CD4-positive, alpha-beta T cell (primary cell): ENCODE measurements at places on chromosomes 12 and 14.

DNA sequence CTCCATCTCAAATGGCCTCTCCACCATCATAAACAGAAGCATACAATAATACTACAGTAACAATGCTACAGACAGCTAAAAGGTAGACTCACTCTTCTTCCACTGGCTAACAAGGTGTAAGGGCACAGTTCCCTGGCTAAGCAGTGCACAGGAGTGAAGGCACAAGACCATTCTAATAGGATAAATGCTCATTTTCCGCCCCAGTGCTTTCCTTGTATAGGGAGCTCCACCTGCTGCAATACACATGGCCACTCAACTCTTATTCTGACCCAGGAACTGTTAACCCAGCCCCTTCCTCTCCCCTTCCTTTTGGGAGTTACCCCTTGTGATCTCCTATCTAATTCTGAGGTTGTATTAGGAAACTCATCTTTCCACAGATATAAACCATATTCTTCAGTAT lies 124.6 kb downstream of the KCNK10 start:
- no peak for DNase-seq

- DNase-seq: no peak
Observed at GRCh38 chr12:132795847-132796246, 32.8 kb downstream of the GOLGA3 start.

DNA sequence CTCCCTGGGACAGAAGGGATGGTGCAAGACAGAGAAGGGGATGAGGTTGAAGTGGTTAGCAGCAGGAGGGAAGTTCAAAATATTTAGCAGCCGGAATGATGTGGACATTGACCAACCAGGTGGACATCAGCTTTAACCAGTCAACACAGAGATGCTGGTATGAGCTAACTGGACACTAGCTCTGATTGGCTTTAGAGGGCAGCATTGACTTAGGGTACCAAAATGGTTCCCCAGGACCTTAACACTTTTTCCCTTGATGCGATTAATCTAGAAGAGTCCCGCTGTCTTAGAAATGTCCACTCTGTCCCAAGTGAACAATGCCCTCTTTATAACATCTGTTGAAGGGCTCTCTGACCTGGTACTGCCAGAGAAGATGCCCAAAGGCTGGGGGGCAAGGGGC lies 134.0 kb upstream of the GSC start:
- no peak for DNase-seq

DNA sequence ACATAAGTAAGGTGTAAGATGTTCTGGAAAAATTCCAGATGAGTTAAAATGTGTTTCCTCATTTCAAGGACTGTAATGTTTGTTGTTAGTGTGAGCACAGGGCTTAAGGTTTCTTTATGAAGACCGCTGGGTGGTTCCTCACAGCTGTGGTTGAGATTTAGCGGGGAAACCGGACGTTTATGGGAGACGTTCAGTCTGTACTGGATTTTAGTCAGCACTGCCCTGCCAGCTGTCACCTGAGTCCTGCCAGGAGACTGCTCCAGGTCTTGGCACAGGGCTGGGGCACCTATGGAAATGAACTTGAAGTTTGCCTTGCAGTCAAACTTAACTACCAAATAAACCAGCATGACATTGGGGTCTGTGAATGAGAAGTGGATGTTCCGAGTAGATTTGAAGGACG lies 555.2 kb downstream of the DIO2 start:
- DNase-seq: no peak

DNA sequence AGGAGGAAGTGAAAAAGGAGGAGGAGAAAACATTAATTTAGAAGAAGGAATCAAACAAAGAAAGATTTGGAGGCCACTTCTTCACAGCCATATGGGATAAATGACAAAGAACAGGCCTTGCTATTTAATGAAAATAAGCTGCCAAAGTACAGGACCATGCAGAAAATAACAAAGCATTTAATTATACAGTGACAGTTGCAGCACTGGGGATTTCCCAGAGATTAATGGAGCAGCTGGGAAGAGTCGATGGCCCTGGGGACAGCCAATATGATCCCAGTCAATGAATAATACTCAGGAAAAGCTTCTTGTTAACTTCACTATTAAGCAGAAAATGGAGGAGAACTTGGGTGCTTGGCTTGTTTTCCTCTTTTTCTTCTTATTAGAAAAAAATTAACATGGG lies 34.6 kb downstream of the RERG start:
- no peak for DNase-seq

DNA sequence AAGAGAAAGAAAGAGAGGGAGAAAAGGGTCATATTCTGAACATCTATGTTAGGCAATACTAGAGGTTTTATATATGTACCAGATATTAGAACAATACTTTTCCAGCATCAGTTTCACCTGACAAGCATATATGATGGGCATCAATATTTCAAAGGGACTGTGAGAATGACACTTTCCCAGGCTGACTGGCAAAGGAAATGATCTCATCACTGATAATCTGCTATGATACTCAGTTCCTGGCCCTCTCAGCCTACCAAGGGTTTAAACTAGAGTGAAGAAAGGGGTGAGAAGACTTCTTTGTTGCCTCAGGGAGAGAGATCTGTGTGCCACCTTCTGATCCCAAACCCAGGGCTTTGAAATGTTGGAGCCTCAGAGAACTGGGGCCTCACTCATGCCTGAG lies 183.5 kb downstream of the TTC8 start:
- DNase-seq: no peak

DNA sequence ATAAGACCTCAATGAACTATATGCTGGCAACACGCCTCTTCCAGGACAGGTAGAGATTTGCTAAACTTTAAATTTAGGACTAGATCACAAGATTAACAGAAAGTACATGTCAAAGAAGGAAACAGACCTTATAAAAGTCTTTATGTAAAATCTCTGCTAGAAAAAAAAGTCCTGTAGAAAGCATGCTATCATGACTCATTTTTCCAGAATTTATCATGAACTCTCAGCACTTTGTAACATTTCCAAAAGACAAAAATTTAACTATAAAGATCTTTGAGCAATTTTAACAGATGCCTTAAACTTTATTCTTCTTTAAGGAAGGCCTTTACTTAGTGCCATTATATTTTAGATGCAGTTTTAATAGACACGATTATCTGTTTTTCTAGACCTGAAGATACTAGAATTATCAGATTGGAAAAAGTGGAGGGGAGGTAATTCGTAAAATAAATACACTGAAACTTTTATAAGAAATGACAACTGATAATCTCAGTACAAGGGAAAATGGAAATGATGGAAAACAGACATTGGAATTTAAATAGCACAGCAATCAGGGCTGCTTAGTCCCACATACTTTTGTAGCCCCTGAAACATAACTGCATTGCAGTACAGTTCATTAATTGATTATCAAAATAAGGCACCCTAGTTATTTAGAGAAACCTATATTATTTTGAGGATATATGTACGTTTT lies 92.0 kb downstream of the TTLL5 start:
- no peak for DNase-seq

DNA sequence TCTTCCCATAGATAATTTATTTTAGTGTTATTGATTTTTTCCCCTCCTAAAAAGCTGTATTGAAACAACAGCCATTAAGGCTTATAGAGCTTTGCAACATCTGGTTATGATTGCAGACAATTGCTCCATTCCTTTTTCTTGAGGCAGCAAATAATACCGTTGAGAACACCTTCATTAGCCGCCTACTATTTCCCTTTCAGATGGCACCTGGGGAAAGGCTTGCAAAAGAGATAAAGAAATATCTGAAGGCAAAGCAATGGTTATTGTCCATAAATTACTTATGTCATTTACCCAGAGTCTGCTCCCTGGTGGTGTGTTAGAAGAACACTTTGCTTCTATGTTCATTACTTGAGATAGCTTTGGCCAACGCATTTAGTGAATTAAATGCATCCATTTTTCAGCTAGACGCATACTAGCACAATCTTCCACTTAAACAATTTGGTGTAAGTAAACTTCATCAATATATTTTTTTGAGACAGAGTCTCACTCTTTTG lies 377.8 kb downstream of the KCNH5 start:
- DNase-seq: no peak

DNA sequence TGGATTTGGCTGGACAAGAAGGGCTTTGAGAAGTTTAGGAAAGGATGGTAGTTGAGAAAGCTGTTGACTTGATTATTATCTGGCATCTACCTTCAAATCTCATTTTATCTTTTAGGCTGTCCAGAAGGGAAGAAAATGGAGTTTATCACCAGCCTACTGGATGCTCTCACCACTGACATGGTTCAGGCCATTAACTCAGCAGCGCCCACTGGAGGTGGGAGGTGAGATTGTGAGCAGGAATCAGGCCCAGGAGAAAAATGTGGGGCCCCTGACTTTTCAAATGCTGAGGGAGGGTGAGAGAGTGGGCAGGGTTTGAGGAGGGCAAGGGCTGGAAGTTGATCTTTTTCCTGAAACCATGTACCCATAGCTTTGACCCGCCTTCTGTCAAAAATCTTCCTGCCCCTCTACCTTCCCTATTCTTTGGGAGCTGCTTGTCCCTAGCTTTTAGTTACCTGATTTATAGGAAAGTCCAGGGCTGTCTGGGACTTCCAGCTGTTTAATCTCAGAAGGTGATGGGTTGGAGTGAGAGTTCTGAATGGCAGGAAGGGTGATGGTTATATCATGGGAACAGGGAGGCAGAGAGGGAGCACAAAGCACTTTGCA lies 134.2 kb downstream of the SMOC1 start:
- DNase-seq: no peak

GRCh38 chr12:24788886-24789285 lies 160.0 kb downstream of the BCAT1 start:
- DNase-seq: no peak
